ENCODE measurements at places on chromosomes 6 and 20.

- DNase-seq: peak; percentile 41
Measured at GRCh38 chr20:31722257-31723068, at the start of gene BCL2L1. Gene BCL2L1, minus strand, starts transcription at chr20:31722868. Its CDS starts 650 bp downstream, at chr20:31722218.

DNA sequence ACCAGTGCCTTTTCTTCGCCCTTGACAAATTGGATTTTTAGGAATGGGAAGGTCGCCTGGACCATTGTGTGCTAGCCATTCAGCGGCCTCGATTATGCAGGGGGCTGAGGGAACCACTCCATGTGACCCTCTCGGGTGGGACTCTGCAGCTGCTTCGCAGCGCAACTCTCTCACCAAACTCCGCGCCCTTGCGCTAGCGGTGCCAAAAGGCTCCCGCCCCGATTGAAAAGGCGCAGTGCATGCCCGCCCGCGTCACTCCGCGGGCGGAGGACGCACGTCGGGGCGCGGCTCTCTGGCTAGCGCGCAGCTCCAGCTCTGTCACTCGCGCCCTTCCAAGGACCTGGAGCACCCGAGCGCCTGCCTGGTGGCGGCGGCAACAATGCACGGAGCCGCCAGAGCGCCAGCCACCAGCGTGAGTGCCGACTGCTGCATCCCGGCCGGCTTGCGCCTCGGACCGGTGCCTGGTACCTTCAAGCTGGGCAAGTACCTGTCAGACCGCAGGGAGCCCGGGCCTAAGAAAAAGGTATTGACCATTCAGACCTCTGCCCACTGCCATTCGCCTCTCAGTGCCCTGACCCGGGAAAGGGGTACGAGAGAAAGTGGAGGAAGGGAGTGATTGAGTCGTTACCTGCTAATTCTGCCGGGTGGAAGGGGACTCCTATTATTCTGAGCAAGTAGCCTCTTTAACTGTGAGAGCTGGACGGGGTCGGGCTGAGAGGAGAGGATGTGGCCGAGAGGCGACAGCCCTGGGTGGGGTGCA, at the start of gene PRDM13:
Gene PRDM13, plus strand, starts transcription at position 178 of the 760 bp plus-strand sequence. Its CDS starts 202 bp downstream, at position 380.
- no peak for DNase-seq

DNA sequence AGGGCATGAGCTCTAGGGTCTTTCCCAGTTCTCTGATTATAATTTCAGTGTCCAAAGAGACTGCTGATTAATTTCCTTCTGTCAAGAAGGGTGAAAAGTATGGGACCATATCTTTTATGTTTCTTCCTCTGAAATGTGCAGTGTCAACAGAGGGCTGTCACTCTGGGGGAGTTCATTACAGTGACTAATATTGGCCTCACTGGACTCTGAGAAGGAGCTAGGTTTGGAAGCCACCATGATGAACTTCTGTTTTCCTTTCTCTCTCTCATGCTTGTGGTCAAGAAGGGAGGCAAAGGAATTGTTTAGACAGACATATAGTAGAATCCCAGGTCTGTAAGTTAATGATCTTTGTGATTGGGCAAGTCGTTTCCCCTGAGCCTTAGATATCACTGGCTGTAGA, 41.8 kb upstream of the BMP6 start:
- DNase-seq: no peak

DNA sequence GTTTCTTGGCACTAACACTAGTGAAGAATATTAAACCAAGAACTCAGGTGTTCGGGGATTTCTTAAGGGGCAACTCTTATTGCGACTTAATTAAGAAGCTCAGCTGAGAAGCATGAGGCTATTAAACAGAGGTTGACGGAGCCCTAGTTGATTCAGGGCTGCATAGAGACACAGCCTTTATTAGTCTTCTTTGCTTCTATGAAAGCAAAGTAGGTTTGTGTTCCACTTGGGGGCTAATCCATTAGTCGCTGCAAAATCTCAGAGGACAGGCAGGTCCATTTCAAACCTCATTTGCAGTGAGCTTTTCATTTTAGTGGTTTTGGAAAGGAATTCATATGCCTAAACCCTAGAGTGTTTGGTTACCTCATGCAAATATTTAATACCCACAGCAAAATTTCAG, 506.6 kb upstream of the SULF2 start:
- no peak for DNase-seq

DNA sequence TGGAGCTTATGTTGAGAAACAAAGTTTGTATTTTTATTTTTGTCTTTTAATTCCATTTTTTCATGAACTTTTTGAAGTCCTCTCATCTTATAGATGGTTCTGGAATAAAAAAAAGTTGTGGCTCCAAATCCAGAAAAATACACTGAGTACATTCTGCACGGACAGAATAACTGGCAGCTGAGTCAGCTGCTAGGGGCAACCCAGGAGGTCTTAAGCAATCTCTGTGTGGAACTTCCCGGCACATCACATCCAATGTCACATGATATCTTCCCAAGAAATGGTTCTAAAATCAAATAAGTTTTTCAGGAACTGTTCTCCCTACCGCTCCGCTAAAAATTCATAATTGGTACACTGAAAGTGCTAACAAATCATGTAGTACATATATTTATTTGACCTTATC, 29.8 kb downstream of the SLC13A3 start:
- no peak for DNase-seq

DNA sequence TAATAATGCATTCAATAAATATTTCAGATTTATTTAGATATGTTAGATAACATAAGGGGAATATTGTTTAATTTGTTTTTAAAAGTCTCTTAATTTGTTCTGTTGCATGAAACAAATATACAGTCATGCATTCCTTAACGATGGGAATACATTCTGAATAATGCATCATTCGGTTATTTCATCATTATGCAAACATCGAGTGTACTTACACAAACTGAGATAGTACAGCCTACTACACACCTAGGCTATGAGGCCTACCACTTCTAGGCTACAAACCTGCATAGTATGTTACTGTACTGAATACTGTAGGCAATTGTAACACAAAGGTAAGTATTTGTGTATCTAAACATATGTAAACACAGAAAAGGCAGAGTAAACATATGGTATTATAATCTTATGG, 118.7 kb downstream of the EPHA7 start:
- DNase-seq: no peak

DNA sequence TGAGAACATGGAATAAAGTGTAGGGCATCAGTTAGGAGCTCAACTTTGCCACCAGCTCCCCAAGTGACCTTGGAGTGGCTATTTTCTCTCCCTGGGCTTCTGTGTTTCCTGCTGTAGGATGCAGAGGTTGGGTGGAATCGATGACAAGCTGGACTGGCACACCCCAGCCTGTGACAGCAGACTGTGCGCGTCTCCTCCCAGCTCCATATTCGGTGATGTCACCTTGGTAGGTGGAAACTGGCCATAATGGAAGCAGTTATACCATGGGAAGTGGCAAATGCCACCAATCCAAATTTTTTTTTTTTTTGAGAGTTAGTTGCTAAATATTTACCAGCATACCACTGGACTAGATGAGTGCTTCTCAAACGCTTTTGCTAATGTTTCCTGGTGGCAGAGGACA, 85.2 kb downstream of the BANF2 start:
- DNase-seq: no peak

- DNase-seq: no peak
Measured at GRCh38 chr20:49476016-49476355, 6.5 kb downstream of the KCNB1 start.

- no peak for DNase-seq
Measured at GRCh38 chr6:1436334-1437306, 47.2 kb downstream of the FOXF2 start.

DNA sequence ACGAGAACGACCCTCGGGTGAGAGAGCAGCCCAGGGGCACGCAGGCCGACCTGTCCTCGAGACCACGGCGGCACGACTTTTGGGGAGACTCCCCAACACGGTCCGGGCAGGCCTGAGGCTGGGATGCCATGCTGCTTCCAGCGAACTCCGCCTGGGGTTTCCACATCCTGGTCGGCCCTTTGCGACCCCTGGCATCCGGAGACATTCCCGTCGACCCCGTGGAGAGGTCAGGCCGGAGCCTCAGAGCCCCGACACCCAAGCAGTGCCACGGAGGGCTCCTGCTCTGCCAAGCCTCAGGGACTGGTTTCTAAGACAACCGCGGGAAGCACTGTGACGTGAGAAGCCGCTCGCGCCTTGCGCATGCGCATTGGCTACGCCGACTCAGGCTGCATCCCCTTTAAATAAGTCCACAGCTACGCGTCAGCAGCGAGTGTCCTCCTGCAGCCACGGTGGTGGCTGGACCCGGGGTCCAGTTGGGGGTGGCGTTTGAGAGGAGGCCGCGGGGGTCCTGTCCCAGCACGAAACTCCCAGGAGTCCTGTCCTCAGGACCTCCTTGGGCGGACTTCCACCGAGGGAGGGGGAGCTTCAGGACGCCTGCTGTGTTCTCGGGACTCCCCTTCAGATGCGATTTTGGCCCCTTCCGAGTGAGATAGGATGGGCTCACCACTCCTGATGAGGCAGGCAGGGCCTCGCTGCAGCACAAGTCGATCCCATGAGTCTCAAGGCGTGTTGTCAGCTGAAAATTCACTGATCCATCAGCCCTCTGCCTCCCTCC, 1089.3 kb upstream of the DEFB115 start:
- no peak for DNase-seq

- no peak for DNase-seq
Measured at GRCh38 chr20:37971561-37972127, 61.6 kb downstream of the TTI1 start.

DNA sequence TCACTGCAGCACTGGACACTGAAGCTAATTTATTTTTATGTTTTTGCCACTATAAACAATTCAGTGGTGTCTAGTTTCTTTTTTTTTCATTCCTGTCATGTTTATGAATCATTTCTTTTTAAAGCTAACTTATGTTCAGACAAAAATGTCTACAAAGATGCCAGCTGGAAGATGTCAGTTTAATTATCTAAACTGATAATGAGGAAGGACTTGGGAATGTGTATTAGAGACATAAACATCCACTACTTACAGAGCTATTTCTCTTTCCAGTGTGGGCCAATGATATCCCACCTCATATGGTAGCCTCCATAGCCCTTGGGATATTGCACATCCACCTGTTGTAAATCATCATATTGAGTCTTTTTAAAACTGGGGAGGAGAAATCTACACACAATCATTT, 132.1 kb upstream of the FAM184A start:
- DNase-seq: no peak

DNA sequence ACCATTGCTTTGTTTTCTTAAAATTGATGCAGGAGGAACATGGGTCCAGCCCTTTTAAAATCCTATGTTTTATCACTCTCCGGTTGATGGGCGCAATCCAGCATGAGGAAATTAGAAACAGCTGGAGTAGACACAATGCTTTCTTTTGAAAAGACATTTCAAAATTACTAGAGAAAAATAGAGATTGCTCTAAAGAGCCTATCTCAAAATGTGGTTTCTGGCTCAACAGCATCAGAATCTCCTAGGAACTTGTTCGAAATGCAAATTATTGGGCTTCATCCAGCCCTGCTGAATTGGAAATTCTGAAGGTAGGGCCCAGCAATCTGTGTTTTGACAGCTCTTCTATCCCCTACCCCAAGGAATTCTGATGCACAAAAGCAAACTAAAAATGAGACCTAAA, 190.8 kb upstream of the BMP2 start:
- no peak for DNase-seq

DNA sequence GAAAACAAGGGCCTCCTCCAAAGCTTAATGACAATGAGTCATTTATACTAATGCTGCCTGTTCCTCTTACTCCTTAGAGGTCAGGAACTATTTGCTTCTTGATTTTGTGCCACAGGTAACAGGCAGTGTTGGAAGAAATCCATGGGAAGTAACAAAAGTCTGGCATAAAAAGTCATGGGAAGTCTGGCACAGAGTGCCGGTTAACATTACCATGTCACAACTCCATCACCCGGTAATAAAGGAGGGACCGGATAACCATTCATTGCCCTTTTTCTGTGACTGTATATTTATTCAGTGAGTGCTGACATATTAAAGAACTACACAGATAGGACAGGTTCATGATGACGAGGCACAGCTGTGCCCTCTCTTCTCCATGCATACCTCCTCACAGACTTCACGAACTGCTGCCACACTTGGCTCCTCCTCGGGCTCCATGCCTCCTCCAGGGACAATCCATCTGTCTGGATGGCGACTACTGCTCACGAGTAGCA, 50.9 kb downstream of the NUDT3 start:
- DNase-seq: no peak

- no peak for DNase-seq
Measured at GRCh38 chr6:15754706-15755079, 91.9 kb upstream of the DTNBP1 start.

- no peak for DNase-seq
Measured at GRCh38 chr6:157070403-157071107, 252.8 kb downstream of the TMEM242 start.

DNA sequence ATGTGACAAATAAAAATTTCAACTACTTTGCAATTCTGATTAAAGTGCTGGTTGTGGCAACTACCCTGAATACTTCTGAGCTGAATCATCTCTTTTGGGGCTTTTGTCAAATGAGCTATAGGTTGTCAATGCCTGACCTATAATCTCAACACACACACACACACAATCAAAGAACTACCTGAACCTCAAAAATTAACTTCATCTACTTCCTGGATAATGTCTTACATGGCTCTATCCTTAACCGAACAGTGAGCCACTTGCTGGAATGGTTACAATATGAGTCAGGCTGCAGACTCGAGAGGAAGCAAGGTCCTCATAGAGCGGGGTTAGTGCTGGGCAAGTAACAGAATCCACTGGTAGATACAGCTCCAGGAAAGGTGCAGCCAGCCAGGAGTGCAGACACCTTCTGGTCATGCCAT, 70.6 kb upstream of the DST start:
- DNase-seq: no peak

DNA sequence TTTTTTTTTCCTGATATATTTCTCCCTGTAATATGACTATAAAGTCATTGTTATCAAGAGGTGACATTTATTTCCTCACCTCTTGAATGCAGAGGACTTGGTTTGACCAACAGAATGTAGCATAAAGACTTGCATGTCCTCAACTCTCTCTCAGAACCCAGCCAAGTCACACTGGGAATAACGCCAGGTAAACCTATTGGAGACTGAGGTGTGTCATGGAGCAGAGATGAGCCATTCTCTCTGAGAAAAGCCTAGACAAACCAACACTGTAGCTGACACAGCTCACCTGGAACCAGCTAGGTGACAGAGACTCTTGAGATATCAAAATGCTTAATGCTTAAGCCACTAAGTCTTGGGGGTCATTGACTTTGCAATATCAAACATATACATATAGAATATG, 533.6 kb downstream of the HAO1 start:
- no peak for DNase-seq

DNA sequence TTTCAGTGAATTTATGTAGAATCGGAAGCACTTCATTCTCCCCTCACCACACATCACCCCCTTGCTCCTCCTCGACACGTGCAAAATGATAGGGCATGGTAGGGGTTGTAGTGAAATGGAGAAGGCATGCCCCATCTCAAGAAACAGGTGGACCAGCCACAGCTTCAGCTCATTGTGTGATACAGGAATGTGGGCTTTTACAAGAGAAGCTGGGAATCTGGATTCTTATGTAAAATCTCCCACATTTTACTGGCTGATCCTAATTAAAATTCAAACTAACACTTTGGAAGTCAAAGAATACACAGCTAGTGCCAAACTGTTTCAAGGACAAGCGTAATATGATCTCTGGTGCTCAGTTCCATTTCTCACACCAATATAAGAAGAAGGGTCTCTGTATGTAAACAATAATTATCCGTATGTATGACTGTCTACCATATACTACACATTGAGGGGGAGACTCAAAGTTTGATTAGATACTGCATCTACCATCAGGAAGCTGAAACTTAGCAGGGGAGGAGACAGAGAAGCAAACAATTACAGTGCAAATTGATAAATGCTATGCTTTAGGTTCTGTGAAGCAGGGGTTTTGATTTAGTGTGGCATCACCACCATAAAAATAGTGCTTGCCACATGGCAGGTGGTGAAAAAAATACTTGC, 24.3 kb upstream of the KIAA0408 start:
- DNase-seq: no peak

- DNase-seq: no peak
Measured at GRCh38 chr6:72250664-72251063, 364.3 kb downstream of the RIMS1 start.

- DNase-seq: peak; percentile 25
Measured at GRCh38 chr20:62980970-62981369, 25.8 kb downstream of the BHLHE23 start.

Data from T-helper 17 cell (primary cell).